Cardiac atrium fibroblast (primary cell): ENCODE measurements at places on chromosomes 3 and 15. TPM values are rescaled to one million over a fixed set of nuclear protein-coding genes. Genes with fewer than 3 reads are reported as not detected.

Gene NRROS
- total RNA-seq: 0.36 and 1.3 TPM in 2 replicates

Gene CPEB1
- 0.72 and 0.97 TPM in 2 replicates for total RNA-seq

Gene CHD2
- total RNA-seq: 34.5 and 49.5 TPM in 2 replicates

Gene OR5K2
- total RNA-seq: not detected in 2 replicates

Gene CHRM5
- total RNA-seq: not detected in 2 replicates

Gene CHRD
- 0.18 and 0.32 TPM in 2 replicates for total RNA-seq

Gene GHSR
- not detected in 2 replicates for total RNA-seq

Gene GOLGA6L7
- total RNA-seq: not detected in 2 replicates

Gene RBMS3
- total RNA-seq: 44.6 and 51.4 TPM in 2 replicates

Gene OPA1
- total RNA-seq: 33.5 and 65.7 TPM in 2 replicates

Gene ADAMTS17
- total RNA-seq: 0.90 and 1.5 TPM in 2 replicates

Gene IQCF5
- not detected in 2 replicates for total RNA-seq

Gene KIF15
- total RNA-seq: 4.2 and 5.4 TPM in 2 replicates

Gene TRPC1
- 5.4 and 7.3 TPM in 2 replicates for total RNA-seq

Gene C2CD4A
- total RNA-seq: 0.72 and 7.9 TPM in 2 replicates

Gene TMEM108
- 0.81 TPM in 1 of 2 replicates, not detected in the other for total RNA-seq

Gene PRTG
- 1.3 and 5.8 TPM in 2 replicates for total RNA-seq

Gene ZNF662
- 0.32 and 0.36 TPM in 2 replicates for total RNA-seq

Gene DUOXA1
- not detected in 2 replicates for total RNA-seq

Gene SRGAP3
- 0.36 and 3.6 TPM in 2 replicates for total RNA-seq

Gene LARP6
- 51.4 and 78.5 TPM in 2 replicates for total RNA-seq

Gene CD200
- 22.0 and 42.0 TPM in 2 replicates for total RNA-seq

Gene SH2D7
- not detected in 2 replicates for total RNA-seq

Gene CA12
- 64.3 and 163 TPM in 2 replicates for total RNA-seq

Gene PODXL2
- total RNA-seq: 3.1 and 8.3 TPM in 2 replicates

Gene FBLN2
- 485 and 859 TPM in 2 replicates for total RNA-seq

Gene SLMAP
- 17.0 and 35.2 TPM in 2 replicates for total RNA-seq

Gene MESP2
- 0.65 TPM in 1 of 2 replicates, not detected in the other for total RNA-seq

Gene ACKR2
- total RNA-seq: not detected in 2 replicates

Gene ZNF774
- total RNA-seq: 0.32 TPM in 1 of 2 replicates, not detected in the other

Gene PAQR9
- not detected in 2 replicates for total RNA-seq

Gene CCDC50
- 109 and 156 TPM in 2 replicates for total RNA-seq

Gene MKRN2OS
- not detected in 2 replicates for total RNA-seq

Gene TMEM207
- not detected in 2 replicates for total RNA-seq

Gene TERB2
- total RNA-seq: not detected in 2 replicates

Gene ANKRD34C
- total RNA-seq: not detected in 2 replicates

Gene DISP2
- 0.16 and 0.36 TPM in 2 replicates for total RNA-seq

Gene TUSC7
- not detected in 2 replicates for total RNA-seq

Gene AADACL2
- not detected in 2 replicates for total RNA-seq
